LoVo (cell line): ENCODE measurements at places on chromosomes 12 and 14.

DNA sequence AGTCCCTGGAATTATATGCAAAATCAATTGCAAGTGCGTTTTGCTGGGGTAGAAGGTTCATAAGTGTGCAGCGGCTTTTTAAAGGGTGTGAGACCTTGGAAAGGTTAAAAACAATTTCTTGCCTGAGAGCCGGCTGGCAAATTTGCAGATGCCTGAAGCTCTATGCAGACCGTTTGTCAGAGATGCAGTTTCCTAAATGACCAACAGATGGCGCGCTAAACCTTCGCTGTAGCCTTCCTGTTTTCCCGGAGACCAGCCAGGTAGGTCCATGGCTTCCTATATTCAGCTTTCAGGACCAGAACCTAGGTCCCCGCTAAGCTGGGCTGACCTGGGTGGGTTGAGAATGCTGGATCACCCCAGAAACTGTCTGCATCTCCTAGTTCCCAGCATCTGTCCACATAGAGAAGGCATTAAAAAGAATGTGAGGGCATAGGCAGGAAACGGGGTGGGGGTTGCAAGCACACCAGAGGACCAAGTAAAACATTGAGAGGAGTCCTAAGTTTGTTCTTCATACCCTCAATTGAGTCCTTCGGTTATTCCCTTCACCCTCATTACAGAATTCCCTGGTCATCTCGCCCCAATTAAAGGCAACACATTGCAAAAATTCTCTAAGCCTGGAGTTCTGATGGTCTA, 5.7 kb upstream of the NOS1 start:
- peak; percentile 84 for DNase-seq

DNA sequence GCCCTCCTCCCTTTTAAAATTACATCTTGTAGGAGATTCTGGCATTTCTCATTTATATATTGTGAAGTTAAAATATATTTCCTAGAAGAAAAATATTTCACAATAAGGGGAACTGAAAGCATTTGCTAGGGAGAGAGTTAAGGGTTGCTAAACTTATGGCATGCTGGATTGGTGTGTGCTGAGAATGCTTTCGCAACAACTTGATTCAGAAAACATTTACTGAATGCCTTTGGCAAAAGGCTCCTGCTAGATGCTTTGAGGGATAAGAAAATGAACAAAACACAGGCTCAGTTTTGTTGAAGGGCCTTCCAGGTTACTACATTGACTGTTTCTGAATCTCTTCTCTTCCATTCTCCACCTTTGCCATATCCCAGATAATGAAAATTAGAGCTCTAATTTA, 67.5 kb downstream of the DIP2B start:
- no peak for DNase-seq

DNA sequence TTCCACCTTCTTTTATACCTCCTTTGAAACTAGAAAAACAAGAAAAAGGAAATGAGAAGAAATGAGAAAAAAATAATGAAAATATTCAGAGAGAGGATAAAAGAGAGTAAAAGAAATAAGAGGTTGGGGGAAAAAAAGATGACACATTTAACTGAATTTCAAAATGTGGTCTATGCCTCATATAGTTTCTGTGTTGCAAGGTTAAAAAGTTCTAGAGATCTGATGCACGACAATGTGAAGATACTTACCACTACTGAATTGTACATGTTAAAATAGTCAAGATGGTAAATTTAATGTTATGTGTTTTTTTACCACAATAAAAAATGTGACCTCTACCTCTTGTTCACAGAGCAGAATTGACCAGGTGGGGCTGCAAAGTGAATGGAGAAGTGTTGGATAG, 314.8 kb upstream of the OR4E1 start:
- no peak for DNase-seq

- DNase-seq = no peak
Measured at GRCh38 chr12:119742700-119743099, 74.8 kb downstream of the PRKAB1 start.

DNA sequence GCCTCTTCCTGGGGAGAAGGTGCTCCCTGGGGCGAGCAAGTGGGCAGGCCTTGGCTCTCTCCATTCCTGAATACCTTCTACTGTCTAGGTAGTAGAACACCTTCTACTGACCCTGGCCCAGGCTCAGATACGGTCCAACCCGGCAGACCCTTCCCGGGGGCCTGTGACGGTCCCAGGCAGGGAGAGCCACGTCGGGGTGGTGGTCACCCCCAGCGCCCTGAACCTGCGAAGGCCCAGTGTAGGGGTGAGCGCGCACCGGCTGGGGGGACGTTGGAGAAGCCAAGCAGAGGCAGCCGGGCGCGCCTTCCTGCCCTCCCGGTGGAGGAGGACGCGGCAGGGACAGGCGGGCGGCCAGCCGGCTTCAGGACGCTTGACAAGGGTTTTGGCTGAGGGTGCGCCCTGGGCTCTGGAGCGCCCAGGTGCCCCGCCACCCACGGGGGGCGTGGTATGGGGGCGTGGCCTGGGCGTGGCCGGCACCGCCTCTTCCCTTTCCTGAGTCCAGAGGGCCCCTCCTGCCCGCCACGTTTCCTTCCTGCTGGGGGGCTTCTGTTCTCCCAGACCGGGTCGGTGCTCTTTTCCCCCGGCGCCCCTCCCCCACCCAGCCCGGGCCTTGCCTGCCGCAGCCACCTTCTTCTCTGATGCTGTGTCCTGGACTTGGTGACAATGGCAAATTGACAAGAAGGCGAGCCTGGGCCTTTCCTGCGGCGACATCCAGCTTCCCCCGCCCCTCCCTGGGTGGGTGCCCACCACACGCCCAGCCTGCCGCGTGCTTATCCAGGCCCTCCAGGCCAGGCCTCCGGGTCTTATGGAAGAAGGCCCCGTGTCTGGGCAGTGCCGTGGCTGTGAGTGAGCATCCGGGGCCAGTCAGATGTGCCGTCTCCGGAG, 24.5 kb upstream of the PPP1R13B start:
- DNase-seq = peak; percentile 75

GRCh38 chr14:37027188-37027824, 145.1 kb downstream of the SLC25A21 start:
- no peak for DNase-seq

- DNase-seq = no peak
Measured at GRCh38 chr12:72406111-72406510, 133.9 kb downstream of the TRHDE start.

- DNase-seq = no peak
Measured at GRCh38 chr12:51505360-51506105, 80.9 kb downstream of the SLC4A8 start.

- DNase-seq = no peak
Measured at GRCh38 chr12:26226629-26227360, 31.4 kb downstream of the SSPN start.

DNA sequence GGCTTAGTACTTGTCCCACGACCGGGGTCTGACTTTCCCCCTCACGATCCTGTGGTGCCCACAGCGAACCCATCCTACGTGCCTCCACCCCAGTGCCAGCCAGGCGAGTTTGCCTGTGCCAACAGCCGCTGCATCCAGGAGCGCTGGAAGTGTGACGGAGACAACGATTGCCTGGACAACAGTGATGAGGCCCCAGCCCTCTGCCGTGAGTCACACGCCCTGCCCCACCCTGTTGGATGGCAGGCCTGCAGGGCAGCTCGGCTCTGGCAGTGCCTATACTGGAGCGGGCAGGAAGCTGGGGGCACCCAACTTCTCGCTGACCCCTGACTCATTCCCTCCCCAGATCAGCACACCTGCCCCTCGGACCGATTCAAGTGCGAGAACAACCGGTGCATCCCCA, 18.3 kb upstream of the LRP1-AS start:
- DNase-seq = no peak
